ENCODE measurements at places on chromosomes 3 and 15.

- no peak for DNase-seq
Observed at GRCh38 chr15:96187341-96188305, 142.9 kb upstream of the NR2F2 start.

DNA sequence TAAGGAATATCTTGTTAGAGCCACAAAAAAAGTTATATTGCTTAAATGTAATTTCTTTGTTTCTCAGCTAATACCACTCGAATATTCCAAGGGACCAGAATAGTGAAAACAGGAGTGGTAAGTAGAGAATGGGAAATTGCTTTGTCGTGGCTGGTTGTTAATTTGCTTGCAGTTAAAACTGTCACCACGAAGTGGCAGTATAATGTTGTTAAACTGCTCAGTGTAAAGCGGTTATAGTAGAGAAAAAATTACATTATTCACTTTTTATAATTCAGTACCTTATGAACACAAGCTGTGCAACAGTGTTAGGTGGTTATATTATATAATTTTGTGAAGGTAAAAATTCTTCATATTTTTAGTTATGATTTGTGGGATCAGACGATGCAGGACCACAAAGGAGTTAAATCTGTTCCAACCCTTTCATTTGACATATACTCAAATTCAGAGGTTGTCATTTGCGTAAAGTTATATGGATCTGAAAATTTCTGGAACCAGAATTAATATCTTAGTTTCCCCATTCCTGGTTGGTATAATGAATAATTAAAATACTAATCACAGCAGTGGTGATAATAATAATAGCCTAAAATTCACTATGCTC, 171.8 kb downstream of the FEZF2 start:
- no peak for DNase-seq

GRCh38 chr3:73716418-73716817, 91.7 kb upstream of the PDZRN3 start:
- DNase-seq, result peak; percentile 33

DNA sequence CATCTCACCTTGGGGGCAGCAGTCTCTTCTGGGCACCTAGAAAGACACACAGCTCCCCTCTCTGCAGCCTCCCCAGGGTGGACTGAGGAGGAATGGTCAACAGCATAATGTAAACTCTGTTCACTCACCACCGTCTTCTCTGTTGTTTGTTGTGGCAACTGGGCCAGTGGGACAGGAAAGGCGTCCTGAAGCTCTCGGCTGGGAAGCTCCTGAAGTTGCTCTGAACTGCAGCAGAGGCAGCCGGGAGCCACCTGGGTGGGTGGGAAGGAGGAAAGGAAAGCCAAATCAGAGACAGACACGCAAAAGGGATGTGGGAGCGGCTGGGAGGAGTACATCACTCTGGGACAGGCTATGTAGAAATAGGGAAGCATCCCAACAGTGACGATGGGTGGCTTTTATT, 52.7 kb downstream of the MYLK start:
- DNase-seq, result no peak

DNA sequence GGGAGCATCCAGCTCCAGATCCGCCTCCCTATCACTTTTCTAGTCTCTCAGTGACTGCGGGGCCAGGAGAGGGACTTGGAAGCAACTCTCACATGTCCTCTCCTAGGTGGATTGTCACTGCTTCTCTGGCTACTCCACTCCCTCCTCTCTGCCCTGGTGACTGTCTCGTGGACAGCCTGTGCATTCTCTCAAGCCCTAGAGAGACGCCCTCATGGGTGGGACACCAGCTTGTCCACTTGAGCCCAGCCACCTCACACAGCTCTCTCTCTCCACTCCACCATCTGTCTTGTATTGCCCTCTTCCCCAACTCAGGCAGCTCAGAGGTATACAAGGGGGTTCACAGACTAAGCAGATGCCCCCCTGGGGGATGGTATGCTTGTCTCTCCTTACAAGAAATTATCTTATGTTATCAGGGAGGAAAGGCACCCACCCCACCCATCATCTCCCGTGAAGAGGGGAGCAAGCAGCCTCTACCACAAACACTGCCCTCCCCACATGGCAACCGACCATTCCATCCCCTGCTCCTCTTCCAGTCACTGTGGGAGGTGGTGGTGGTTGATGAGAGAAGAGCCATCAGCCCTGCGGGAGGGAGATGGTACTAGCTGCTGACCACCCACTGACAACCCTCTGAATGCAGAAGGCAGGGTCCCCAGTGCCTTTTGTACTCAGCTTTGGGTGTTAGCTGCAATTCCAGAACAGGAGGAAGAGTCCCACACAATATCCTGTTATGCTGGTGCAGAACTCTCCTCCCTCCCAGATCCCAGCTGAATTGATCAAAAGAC, 15.5 kb upstream of the LOXL1 start:
- no peak for DNase-seq

GRCh38 chr3:40128166-40128565, 181.3 kb upstream of the EIF1B start:
- DNase-seq, result no peak

DNA sequence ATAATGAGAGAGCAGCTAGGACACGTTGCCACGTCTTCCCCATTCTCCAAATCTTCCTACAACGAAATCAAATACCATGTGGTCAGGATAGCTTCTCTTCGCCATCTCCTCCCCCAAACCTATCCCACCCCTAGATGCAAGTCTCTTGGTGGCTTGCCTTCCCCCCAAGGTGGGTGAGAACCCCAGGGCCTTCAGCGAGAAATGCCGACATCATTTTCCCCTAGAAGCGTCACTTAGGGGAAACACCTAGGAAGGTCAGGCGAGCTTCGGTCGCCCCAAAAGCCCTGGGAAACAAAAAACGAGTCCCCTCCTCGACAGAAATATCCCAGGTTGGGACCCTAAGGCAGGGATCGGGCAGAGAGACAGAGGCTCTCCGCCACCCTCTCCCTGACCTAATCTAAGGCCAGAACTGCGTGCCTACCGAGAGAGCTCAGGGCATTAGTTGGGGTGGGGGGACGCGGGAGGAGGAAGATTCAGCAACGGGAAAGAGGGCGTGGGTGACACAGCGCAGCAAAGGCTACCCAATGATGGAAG, 502 bp downstream of the DPH3 start:
- DNase-seq, result no peak

DNA sequence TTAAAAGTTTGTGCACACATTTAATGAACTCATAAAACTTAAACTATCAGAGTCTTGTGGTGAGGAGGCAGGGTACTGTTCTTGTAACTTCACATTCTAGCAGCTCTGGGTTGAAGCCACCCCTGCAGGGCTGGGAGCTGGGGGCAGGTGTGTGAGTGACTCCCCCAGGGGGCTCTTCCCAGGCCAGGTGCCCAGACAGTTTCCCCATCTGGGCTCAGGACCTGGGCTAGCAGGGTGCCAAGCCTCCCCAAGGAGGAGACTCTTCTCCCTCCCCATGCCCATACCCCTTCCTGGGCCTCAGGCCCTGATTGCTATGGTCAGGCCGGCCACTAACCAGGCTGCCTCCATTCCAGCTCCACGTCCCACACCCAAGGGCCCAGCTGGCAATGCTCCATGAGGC, 22.0 kb upstream of the CHCHD6 start:
- no peak for DNase-seq

DNA sequence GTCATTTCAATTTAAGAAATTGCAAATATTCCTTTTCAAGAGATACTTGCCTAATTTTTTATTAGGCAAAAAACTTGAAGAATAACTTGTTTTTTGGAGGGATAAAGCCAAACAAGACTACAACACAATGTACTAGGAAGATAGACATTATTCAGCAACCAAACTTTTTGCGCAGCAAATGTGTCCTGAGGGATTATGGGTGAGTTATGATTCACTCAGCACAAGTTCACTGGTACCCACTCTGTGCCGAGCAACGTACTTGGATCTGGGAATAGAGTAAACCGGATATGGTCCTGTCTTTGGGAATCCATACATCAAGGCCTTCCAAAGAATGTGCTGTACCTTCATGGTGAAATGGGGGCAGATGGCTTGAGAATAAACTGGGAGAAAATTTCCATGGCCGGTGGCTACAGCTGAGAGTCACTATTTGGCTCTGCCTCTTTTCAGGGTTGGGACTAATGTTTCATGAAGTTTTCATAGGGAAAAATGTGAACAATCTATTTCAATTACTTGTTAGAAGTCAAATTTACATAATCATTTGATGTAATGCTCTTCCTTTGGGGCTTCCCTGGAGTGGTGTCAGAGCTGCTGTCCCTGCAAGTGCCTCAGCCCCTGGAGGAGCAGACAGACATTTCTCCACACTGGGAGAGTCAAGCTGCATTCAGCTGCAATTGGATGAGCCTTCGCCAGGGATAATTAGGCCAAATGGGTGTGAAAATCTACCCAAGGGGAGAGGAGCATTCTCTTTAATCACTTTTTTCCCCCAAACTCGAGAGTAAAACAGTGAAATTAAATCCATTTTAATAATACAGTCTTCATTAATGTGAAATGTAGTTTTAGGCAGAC, 315.2 kb downstream of the CLSTN2 start:
- DNase-seq, result no peak

DNA sequence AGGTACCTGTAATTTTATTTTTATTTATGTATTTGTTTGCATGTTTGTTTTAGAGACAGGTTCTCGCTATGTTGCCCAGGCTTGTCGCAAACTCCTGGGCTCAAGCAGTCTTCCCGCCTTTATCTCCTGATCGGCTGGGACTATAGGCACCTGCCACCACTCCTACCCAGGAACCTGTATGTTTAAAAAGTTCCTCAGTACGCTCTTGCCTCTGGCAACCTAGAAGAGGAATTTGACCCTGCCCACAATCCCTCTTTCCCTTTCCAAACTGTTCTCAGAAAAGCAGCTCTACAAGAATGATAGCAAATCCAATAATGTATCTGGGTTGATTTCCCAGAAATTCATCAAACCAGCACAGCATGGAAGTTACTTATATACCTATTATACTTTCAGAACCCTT, 20.9 kb upstream of the PHLDB2 start:
- DNase-seq, result no peak

GRCh38 chr3:27840807-27841594, 118.9 kb upstream of the EOMES start:
- DNase-seq, result no peak

DNA sequence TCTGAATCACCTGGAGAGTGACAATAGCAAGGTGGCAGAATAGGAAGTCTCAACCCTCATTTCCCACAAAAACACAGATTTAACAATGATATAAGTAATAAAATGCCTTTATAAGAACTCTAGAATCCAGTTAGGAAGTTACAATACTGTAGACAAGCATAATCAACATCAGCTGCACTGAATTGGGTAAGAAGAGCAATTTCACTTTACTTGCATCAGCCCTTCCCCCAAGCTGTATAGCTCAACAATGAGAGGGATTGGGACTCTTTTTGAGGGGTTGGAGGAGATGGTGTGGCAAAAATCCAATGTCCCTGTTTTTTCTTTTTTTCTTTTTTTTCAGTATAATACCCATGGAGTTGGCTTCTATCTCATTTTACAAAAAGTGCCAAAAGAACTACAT, 63.1 kb downstream of the SERP1 start:
- DNase-seq, result no peak

- DNase-seq, result no peak
Observed at GRCh38 chr3:25826510-25826909, 36.6 kb downstream of the OXSM start.

DNA sequence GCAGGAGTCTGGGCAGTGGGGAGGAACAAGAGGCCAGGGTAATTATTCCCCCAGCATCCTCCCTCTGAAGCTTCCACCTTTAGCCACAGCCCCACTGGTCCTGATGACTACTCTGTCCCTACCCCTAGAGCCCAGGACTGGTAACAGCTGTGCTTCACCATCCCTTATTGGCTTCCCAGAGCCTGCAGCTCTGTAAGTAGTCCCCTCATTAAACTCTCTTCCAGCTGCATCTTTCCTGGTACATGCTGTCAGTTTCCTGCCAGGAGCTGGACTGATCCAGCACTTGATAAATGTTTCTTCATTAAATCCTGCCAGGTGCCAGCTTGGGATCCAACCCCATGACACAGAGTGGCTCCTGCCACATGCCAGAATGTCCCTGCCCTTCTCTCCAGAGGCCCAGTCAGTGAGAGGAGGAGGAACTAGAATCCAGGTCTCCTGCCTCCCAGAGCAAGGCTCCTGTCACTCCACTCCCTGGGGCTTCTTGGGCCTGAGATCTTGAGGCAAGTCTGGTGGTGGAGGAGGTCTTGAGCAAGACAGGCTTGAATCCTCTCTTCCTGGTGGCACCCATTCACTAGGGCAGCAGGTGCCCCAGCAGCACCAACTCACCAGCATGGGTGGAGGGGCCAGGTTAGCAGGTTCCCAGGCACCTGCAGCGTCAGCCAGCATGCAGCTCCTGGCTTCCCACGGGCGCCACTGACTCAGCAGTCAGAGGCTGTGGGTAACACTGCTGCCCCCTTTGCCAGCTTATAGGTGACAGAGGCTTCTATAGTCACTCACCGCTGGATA, 27.6 kb downstream of the FBXW12 start:
- peak; percentile 29 for DNase-seq

DNA sequence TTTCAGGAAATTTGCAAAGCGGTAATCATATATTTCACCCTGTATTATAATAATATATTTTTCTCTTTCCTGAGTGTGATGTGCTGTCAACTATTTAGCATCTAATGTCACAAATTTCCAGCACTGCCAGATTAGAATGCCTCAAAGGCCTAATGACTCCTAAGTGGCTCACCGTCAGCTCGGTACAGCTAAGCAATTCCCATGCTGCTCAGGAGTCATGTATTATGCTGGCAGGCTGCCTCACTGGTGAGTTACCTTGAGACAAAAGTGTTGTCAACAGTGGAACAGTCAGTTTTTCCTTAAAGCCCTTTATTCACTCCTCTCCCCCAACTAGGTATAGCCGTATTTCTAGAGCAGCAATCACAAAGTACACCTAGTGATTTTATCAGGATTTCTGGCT, 83.6 kb downstream of the NSUN3 start:
- peak; percentile 14 for DNase-seq

- no peak for DNase-seq
Observed at GRCh38 chr3:816605-817004, 276.2 kb upstream of the CNTN6 start.

DNA sequence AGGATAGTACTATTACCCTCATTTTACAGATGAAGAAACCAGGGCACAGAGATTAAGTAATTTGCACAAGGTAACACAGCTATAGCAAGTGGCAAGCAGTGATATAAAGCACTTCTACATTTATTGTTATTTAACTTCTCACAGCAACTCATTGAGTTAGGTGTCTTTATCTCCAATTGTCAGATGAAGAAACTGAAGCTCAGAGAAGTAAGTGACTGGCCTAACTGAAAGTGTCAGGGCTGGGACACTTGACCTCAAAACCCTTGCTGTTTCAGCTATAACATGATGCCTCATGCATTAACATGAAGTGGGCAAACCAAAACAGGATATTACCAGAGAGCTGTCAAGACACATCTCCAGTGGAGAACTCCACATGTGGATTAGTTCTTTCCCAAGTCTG, 65.8 kb upstream of the LEKR1 start:
- DNase-seq, result peak; percentile 71

DNA sequence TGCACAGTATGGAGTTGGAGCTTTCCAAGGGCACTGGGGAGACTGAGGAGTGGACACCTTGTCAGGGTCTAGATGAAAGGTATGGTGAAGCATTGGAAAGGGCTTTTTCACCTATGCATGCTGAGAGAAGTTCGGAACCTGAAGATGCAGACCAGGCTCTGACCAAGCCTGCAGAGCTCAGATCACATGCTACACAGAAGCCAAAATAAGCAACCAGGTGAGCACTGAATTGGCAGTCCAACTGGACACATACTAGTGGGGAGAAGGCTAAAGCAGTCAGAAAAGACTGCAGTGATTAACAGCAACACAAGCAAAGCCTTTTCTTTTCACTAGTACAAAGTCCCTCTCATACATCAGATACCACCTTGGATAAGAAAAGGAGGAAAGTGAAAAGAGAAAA, 238.3 kb upstream of the PLSCR5 start:
- no peak for DNase-seq

Measured in epithelial cell of prostate (primary cell).